ENCODE measurements at places on chromosomes 16 and 17.

- DNase-seq: no peak
These were observed 41.2 kb downstream of the NFATC3 start for GRCh38 chr16:68126395-68126794.

GRCh38 chr16:77531752-77532151 lies 96.9 kb upstream of the ADAMTS18 start:
- DNase-seq: no peak

- DNase-seq: no peak
These were observed at the start of gene RNF112 for GRCh38 chr17:19410875-19411620. TSS of gene RNF112 (plus strand) at chr17:19411232. CDS start at chr17:19411409, 177 bp downstream.

DNA sequence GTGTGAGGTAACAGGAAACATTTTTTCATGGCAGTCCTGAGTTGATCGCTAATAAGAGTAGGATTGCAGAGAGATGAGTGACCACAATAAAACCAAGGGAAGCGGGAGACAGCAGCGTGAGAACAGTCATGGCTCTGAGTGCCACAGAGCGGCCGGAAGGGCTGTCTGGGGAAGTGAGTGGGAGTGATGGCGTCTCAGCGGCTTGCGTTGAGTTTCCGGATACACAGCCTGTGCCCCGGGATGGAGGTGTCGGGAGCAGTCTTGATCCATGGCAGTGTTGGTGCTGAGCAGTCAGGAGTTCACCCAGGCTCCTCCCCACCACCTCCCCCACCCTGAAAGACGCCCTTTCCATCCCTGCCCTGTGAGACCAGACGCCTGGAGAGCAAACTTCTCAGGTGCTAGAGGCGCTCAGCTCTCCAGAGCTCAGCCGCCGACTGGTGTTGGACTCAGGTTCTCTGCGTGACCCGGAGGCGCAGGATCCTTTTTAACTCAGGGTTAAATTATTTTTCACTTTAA lies 59.8 kb downstream of the BANP start:
- no peak for DNase-seq

DNA sequence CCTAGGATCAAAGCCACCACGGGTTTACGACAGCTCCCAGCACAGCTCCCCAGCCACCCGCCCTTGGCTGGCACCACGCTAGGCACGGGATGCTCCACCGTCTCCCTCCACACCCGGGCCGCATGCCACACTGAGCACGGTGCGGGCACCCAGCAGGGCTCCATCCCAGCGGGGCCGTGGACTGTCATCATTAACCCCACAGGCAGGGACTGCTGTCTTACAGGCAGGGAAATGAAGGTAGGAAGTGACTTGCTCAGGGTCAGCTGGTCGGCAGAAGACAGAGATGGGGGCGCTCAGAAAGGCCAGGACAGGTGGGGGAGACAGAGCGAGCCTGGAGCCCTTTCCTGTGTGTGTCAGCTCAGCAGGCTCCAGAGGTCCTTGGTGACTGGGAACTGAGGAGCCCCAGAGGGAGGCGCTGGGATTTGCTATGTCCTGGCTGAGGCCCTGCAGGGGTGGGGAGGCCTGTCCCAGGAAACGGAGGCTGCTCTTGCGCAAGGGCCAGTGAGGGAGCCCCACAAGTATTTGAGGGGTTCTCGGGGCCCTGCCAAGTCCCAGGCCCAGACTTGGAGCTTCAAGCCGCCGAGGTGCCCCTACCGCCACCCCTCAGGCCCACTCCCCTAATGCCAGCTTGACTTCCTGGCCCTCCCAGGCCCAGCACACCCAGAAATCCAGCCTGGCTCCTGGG lies 3.2 kb downstream of the UBALD1 start:
- no peak for DNase-seq

DNA sequence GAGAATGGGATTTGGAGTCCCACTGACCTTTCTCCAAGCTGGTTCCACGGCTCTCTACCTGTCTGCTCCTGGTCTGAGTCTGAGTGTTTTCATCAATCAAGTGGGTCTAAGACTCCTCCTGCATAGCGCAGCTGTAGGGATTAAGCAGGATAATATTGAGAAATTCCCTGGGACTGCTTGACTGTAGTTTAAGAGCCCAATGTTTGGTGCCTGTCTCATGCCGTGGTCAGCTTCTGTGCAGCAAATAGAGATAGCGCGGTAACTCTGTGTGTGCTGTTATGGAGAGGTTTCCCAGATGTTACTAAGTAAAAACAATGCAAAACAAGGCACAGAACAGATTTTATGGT lies 21.4 kb downstream of the RPTOR start:
- DNase-seq: no peak

DNA sequence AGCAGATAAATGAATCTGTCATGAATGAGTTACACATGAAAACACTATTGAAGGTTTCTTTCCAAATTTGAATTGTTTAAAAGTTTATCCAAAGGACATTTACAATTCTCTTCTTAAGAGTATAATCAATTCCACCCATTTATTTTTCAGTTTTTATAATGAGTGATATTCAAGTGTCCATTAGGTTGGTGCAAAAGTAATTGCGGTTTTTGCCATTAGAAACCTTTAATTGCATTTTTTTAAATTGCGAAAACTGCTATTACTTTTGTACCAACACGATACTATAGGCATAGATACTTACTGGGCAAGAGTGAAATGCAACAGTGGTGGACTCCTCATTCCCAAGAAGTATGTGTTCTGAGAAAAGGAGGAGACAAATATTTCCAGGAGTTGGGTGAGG lies 422.7 kb upstream of the MON1B start:
- DNase-seq: no peak

GRCh38 chr17:45371414-45372324 lies 54.8 kb upstream of the MAP3K14 start:
- no peak for DNase-seq

- DNase-seq: no peak
These were observed 74.7 kb downstream of the RPA1 start for GRCh38 chr17:1904273-1905182.

All from NCI-H187 treated with DMSO at 0.1 percent for 48 hours (cell line).